ENCODE measurements at places on chromosomes 16 and 17. TPM values are rescaled to one million over a fixed set of nuclear protein-coding genes. Genes with fewer than 3 reads are reported as not detected.

IRX3 gene
- total RNA-seq, result 2.5 TPM

MYH13 gene
- not detected for total RNA-seq

GRCh38 chr16:49514073-49514980 is 140.7 kb downstream of the C16orf78 start:
- H3K27ac ChIP-seq, result no peak overlapping the region
- H3K27me3 ChIP-seq, result no peaks in the 10 kb centered on the region
- H3K4me3 ChIP-seq, result no peak overlapping the region
- H3K36me3 ChIP-seq, result no peaks in the 10 kb centered on the region

GRCh38 chr16:12833926-12834325 is 30.2 kb upstream of the CPPED1 start:
- no peak overlapping the region for H3K27ac ChIP-seq
- no peak for DNase-seq
- peaks cover 5% of the 10 kb centered on the region for H3K36me3 ChIP-seq
- H3K4me3 ChIP-seq, result no peak overlapping the region
- peaks cover 18% of the 10 kb centered on the region for H3K27me3 ChIP-seq

DNA sequence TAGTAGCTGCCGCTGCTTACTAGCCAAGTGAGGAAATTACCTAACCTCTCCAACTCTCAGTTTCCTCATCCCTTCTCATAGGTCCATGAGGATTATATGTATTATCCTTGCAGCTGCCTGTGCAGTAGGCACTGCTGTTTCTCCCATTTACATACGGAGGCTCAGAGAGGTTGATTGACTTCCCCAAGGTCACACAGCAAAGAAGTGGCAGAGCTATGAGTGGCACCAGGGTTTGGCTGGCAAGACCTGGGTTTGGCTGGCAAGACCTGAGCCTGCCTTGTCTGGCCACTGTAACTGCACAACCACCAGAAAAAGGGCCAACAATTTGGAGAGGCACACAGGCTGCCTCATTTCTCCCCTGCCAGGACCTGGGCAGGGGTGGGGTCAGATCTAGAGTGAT is 2.5 kb upstream of the NDRG4 start:
- DNase-seq, result no peak
- no peak overlapping the region for H3K27ac ChIP-seq
- H3K4me1 ChIP-seq, result peaks cover 29% of the 10 kb centered on the region

- H3K27me3 ChIP-seq, result no peaks in the 10 kb centered on the region
- DNase-seq, result no peak
- no peak overlapping the region for H3K27ac ChIP-seq
- no peaks in the 10 kb centered on the region for H3K36me3 ChIP-seq
Measured at GRCh38 chr17:71484546-71484945, 636.3 kb upstream of the SOX9 start.

DNA sequence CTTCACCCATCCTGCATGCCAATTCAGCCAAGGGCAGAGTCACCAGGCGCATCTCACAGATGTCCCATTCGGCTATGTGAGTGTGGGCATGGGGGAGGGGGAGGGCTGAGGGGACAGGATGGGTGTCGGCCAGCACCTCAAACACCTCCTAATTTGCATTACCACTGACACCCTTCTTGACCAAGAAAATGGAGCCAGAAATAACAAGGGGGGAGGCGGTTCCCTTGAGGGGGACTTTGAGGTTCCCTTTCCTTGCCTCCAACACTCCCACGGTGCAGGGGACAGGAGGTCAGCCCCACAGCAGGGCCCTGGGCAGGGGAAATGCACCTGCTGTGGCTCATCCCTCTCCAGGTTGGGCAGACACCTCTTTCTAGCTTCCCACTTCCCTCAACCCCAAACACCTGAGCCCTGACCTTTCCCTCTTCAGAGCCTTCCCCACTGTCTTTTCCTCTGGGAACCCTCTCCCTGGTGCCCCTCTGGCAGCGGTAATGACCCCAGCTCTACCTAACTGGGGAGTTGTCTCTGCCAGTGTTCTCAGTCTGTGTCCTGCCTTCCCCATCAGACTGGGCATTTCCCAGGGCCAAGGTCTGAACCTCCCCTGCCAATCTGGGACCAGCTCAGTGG is 18.2 kb upstream of the TBX21 start:
- no peaks in the 10 kb centered on the region for H3K27me3 ChIP-seq
- peaks cover 3% of the 10 kb centered on the region for H3K36me3 ChIP-seq
- H3K4me1 ChIP-seq, result peaks cover 70% of the 10 kb centered on the region
- H3K4me3 ChIP-seq, result peak overlapping the region; percentile 10

DNA sequence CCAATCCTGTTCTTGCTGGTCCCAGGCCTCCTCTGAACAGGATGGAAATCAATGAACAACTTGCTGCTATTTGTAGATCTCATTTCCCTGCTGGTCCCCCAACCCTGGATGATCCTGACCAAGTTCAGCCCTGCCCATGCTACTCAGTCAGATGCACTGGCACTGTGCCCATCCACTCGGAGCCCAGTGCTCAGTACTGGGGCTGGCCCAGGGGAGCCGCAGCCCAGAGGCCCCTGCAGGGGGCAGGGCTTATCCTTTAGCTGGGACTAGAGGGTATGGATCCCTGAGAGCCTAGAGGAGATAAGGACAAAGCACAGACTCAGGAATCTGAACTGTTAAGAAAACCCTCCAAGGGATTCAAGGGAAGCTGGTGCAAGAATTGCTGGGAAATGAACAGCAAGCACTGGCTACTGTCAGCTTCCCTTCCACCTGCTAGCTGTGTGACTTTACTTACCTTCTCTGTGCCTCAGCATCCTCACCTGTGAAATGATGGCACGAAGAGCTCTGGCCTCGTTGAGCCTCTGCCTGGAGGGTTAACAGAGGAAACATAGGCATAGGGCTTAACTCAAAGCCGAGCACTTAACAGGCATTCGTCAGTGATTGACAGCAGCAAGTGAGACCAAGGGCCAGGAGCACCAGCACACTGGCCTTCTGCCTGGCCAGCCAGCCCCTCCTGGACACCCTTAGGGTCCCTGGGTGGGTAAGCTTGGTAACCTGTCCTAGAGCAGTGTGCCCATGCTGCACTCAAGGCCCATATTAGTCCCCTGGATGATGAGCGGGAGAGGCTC is 29.8 kb upstream of the C1QL1 start:
- peaks cover 8% of the 10 kb centered on the region for H3K27me3 ChIP-seq
- no peaks in the 10 kb centered on the region for H3K4me1 ChIP-seq
- H3K36me3 ChIP-seq, result no peaks in the 10 kb centered on the region
- H3K27ac ChIP-seq, result no peak overlapping the region
- H3K4me3 ChIP-seq, result no peak overlapping the region
- DNase-seq, result no peak

- peaks cover 3% of the 10 kb centered on the region for H3K36me3 ChIP-seq
- DNase-seq, result no peak
- H3K4me3 ChIP-seq, result no peak overlapping the region
- H3K4me1 ChIP-seq, result no peaks in the 10 kb centered on the region
- H3K27me3 ChIP-seq, result no peaks in the 10 kb centered on the region
Measured at GRCh38 chr16:83733301-83733700, 74.5 kb upstream of the HSBP1 start.

GRCh38 chr17:76053246-76054111 is 18.8 kb downstream of the SRP68 start:
- no peak for DNase-seq
- peaks cover 44% of the 10 kb centered on the region for H3K36me3 ChIP-seq
- no peak overlapping the region for H3K4me3 ChIP-seq

DNA sequence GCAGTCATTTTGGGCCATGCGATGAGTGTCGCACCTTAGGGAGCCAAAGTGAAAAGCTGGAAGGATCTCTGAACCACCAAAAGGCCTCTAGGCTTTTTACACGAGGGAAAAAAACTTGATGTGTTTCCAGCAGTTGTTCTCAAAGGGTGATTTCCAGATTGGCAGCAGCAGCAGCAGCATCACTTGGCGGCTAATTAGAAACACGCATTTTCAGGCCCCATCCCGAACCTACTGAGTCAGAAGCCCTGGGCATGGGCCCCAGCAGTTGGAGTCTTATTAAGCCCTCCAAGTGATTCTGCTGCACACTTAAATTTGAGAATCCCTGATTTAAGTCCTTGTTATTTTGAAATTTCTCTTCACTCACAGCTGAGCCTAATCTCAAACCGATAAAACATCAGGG is 25.3 kb upstream of the PYY start:
- H3K27ac ChIP-seq, result no peak overlapping the region
- peaks cover 24% of the 10 kb centered on the region for H3K27me3 ChIP-seq
- peaks cover 1% of the 10 kb centered on the region for H3K36me3 ChIP-seq
- DNase-seq, result no peak
- no peak overlapping the region for H3K4me3 ChIP-seq

DNA sequence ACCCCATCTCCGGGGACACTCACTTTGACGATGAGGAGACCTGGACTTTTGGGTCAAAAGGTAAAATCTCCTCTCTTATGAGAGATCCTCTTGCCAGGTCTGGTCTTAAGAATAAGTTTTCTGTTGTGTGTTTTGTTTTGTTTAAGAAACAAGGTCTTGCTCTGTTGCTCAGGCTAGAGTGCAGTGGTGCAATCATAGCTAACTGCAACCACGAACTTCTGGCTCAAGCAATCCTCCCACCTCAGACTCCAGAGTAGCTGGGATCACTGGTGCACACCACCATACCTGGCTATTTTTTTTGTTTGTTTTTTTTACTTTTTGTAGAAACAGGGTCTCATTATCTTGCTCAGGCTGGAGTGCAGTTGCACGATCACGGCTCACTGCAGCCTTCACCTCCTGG is 4.1 kb downstream of the MMP25 start:
- peaks cover 8% of the 10 kb centered on the region for H3K36me3 ChIP-seq
- H3K27ac ChIP-seq, result no peak overlapping the region
- peaks cover 60% of the 10 kb centered on the region for H3K4me1 ChIP-seq
- DNase-seq, result no peak
- H3K4me3 ChIP-seq, result no peak overlapping the region

GRCh38 chr17:75823257-75824041 is 20.8 kb downstream of the UNC13D start:
- no peak overlapping the region for H3K27ac ChIP-seq
- peaks cover 23% of the 10 kb centered on the region for H3K4me1 ChIP-seq
- no peak for DNase-seq
- no peak overlapping the region for H3K4me3 ChIP-seq
- no peaks in the 10 kb centered on the region for H3K27me3 ChIP-seq
